ENCODE measurements at places on chromosomes 11 and 22.

- no peak for DNase-seq
Measured at GRCh38 chr22:25318081-25318823, 98.8 kb downstream of the CRYBB2 start.

DNA sequence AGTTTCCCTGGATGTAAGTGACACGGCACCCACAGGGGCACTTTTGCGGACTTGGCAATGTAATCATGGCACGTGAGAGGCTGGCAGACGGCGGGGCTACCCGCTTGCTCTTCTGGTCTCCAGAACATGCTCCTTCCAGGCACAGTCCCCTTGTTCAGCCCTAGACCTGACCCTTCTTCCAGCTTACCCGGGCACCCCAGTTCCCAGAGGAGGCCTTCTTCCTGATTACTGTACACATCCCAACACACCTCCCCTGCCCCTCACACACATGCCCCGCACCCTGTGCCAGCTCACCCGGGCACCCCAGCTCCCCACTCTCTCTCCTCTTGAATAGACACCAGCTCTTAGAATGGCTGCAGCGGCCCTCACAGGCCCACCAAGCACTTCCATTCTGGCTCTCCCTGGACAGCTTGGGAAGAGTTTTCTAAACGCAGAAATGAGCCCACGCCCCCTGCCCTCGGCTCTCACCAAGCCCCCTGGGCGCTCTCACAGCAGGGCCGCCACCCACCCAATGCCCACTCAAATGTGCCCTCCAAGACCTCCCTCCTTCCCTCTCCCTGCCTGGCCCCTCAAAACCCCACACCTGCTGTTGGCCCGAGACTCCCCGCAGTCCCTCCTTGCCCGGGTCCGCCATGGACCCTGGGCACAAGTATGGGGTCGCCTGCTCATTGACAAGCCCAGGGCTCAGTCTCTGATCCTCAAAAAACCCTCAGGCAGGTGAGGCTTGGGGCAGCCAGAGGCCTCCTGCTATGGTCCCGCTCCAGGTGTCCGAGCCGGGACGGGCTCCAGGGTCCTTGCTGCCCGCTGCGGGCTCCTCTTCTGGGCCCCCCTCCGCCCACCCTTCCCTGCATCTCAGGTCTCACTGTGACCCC lies 88.5 kb downstream of the WNT7B start:
- no peak for DNase-seq

DNA sequence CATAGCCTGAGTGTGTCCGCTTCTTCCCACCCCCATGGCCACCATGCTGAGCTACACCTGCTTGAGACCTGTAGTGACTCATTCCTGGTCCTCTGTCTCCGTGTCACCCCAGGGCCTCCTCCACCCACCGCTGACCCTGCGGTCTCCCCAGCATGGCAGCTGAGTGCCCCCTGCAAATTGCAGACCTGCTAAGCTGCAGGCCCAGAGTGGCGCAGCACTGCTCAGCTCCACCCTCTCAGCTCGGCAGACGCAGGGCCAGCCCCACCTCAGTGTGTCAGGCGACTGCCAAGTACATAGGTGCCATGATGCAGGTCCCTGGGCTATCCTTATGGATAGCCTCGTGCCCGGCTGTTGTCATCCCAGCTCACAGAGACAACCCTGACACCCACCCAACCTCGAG lies 13.1 kb downstream of the MS4A15 start:
- no peak for DNase-seq

DNA sequence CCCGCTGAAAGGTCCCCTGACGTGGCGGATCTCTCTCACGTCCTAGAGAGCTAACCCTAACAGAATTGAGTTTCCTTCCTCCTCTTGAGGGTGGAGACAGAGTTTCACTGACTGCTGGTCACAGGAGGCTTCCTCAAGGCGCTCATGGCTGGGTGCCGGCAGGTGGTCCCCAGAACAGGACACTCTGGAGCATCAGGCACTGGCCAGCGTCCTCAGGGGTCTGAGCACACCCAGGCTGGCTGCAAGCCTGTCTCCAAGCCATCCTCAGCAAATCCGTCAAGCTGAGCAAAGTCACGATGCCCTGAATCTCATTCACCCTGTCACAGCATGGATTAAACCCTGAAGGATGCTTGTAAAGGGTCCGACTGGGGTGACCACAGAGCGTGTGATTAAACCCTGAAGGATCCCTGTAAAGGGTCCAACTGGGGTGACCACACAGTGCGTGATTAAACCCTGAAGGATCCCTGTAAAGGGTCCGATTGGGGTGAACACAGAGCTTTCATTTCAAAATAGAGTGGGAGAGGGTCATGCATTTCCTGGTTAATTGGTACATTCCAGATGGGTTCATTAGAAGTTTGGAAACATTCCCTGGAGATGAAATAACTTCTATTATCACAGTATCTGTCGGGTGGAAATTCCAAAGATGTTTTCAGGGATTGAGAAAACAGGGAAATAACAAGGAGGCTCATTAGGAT lies 473.0 kb downstream of the BRD1 start:
- DNase-seq = no peak

DNA sequence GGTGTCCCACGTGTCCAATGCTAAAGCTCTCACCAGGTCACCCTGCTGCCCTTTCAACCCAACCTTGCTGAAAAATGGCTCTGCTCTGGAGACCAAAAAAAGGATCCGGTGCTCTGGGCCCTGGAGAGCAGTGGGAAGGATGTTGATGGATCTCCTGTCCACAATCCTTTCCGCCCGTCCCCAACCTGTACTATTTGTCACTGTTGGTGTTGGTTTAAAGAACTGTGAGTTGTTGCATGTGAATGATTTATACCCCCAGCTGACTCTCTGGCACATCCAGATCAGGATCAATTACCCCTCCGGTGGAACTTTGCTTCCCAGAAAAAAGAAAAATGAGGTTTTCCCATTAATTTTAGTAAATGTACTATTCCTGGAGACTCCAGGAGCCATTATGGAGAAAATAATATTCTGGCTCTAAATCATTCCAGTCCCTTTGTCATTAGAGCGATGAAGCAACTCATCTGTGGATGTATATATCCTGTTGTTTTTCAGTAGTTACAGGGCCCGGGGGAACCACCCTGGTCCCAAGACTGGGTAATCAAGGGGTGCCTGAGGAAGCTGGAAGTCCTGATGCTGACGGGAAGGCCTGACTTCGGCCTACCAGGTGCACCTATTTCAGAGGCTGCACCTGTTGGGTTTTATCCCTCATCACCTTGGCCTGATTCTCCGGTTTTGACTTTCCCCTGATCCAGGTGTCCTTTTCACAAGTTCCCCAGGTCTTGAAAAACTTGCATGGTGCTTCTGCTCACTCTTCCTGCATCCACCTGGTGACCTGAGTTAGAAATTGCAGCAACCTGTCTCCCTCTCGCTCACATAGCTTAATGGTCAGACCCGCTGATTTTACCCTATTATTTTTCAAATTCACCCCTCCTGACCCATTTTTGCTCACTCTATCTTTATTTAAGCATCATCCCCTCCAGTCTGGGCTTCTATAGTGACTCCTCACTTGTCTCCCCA lies 209.2 kb upstream of the SEZ6L start:
- no peak for DNase-seq

GRCh38 chr11:1238767-1239595 lies 16.1 kb downstream of the MUC5B start:
- DNase-seq = no peak

DNA sequence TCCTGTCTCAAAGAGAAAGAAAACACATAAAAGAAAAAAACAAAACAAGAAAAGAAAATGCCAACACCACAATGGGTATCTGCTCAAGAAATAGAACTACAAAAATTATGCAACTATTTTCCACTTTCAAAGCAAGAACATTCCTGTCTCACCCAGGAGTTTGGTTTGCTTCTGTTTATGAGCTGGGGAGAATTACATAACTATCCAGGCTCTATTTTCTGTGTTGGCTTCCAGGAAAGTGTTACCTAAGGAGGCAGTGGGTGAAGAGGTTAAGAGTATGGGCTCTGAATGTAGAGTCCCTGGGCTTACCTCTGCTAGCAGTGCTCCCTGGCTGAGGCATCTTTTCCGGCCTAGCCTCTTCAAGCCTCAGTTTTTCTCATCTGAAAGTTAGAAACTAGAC lies 426.7 kb downstream of the MIAT start:
- DNase-seq = no peak

DNA sequence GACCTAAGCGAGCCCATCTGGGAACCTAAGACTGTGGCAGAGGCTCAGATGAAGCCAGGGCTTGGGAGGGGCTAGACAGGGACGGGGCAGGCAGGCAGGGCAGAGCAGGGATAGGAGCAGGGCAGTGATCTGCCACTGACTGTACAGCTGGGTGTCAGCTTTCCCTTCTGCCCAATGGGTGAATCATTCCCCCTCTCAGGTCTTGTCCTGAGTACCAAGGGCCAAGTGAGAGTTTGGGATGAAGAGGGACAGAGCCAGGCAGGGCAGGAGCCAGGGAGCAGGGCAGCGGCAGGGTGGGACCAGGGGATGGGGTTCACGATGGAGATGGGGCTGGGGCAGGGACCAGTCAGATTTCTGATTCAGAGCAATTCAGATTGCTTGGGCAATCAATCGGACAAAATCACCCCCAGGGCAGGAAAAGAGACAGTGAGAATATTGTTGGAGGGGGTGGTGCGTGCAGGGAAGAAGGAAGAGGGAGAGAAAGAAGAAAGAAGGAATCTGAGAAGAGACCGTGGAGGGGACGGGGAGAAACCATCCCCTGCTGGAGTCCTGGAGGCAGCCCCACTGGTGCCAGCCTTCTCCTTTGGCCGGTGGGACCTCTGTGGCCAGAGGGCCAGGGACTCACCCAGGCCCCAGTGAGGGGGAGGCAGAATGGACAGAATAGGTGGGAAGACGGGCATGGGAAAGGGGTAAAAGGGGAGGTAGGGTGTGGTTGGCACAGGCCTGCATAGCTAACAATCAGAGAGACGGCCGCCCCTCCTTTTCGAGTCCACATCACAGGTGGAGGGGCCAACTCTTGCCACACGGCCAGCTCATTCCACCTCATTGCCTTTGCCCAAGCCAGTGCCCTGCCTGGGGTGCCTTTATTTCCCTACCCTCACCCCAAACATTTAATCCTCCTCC lies 47.2 kb downstream of the CYTH4 start:
- no peak for DNase-seq

DNA sequence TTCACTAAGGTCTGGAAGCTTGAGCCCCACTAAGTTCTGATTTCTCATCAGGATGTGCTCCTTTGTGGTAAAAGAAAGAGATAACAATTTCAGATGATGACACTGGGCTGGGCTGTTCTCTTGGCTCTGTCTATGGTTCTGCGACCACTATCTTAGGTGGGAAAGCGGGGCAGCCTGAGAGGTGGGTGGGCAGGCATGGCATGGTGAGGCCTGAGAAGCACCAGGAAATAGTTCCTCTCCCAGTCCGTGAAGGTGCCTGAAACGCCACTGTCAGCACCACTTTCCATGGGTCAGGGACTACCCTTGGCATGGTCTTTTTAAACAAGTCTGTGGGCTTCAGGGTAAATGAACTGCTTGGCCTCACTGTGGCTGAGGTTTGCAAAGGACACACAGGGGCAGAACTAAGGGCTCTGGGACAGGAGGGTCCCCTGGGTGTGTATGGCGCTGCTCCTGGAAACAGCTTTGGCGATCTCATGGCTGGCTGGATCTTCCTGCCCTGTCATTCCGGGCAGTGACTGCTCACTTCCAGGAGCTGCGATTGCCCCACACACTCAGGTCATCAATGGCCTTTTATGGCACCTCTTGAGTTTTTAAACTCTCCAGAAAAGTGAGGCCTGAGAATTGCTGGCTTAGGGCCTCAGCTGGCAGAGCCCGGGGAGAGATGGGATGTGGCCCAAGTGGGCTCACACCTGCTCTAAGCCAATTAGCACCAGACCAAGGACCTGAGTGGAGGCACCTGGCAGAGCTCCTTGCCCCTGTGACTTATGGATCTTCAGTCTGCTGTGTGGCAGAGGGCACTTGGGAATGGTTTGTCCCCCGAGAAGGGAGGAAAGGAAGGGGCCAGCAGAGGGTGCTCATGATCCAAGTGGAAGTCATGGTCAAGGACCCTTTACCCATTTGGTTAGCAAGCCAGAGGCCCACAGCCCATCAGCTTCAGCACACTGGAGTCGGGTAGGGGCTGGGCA lies 55.6 kb upstream of the LYVE1 start:
- DNase-seq = no peak

GRCh38 chr11:61004180-61004611 lies 32.7 kb downstream of the CD6 start:
- no peak for DNase-seq

DNA sequence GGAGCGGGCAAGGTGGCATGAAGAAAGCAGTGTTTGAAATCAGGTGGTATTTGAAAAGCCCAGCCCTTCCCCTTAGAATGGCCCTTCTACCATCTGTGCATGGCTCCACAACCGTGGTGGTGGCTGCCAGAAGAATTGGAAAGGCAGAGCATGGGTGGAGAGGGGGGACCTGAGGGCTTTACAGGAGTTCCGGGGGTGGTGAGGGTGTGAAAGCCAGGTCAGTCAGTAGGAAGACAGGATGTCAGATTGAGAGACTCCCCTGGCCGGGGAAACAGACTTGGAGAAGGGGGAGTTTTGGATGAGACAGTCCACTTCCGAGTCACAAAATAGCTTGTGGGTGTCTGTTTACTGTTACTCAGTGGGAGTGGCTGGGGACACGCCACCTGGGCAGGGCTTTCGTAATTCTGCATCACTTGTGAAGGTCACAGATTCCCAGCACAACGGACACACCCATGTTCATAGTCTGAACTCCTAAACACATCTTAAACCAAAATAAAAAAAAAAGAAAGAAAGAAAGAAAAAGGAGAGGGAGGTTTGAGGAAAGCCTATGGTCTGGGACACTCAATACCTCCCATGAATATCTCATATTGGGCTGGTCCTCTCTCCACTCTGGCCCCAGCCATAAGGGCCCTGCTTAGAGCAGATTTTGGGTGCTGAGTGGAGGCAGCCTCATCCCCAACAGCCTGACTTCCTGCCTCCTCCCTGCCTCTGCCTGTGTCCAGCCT lies 24.4 kb upstream of the SMIM35 start:
- no peak for DNase-seq

DNA sequence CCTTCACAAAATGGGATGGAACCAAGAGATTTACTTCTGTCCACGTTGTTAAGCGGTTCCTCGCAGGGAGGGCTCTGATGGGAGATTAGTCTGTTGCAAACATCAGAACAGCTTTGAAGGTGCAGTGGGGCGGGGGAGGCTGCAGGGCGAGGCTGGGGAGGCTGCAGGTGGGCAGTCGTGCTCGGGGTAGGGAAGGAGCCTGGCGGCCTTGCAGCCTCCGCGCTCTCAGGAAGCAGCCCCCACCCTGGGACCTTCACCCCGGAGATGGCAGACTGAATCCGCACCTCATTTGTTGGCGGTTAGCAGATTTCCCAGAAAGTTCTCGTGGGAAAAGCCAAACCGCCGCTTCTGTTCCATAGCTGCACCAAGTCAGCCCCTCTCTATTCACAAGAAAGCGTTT lies 237.3 kb downstream of the BRD1 start:
- DNase-seq = no peak

Data from stimulated activated CD4-positive, alpha-beta T cell treated with anti-CD3 and anti-CD28 coated beads, Interleukin-15, amount 100 ng/mL, for 1 hour (primary cell).